ENCODE measurements at places on chromosomes 2 and 18.

DNA sequence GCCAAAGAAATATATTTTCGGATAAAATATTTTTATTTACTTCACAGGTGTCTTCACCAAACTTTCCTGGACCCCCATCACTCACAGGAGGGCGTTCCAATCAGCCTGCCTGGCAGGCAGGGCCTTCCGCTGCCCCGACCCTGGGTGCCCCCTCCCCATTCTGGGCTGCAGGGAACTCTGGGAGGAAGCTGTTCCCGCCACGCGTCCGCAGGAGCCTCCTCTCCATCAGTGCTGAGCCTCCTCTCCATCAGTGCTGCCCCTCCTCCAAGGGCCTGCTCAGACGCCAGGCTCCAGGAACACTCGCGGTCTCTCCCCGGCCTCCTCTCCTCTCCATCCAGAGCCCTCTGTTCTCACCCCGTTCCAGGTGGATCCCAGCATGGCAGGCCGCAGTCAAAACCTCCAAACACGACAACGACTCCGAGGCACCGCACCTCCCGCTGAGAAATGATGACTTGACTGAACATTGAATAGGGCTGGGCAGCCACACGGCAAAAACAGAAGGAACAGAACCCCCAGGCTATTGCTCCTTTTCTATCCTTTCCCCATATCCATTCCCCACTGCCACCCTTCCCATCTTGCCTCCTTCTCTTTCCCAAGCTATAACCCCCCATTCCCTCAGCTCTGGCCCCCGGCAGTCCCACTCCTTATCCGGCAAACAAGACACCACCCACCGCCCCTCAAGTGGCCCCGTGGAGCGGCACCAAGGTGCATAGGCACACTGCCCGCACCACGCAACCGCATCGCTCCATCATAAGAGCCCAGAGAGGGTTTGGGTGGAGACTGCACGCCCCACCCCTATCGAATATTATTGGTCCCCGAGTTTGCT, 268.6 kb upstream of the RAB6C start:
- DNase-seq: no peak

- no peak for DNase-seq
Observed at GRCh38 chr18:46385124-46385523, 271.9 kb downstream of the LOXHD1 start.

- no peak for DNase-seq
Observed at GRCh38 chr18:12293831-12294230, 14.2 kb upstream of the TUBB6 start.

DNA sequence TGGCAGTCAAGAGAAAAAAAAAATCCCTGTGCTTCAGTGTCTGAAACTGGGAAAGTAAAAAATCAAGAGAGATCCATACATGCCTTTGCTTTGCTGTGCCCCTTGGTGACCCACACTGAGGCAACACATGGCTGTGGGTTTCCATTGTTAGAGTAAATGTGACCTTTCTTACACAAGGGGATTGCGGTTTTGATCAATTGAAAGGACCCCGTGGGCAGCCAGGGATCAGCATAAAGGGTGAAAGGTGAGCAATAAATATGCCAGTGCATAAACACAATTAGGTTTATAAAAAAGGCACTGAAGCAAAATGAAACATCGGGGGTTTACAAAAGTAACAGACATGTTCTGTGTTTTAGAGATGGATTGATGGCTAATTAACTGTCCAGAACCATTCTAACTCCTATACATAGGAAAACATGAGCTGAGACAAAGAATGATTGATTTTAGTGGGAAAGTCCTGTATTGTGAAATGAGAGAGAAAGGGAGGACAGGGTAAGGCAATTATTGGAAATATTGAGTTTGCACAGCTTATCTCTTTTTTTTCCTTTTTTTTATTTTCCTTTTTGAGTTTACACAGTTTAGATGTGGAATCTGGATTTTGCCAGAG, 40.7 kb upstream of the BBS5 start:
- DNase-seq: no peak

- DNase-seq: no peak
Observed at GRCh38 chr18:57366528-57367081, 14.2 kb downstream of the ST8SIA3 start.

GRCh38 chr2:106356291-106356690, 111.9 kb downstream of the RGPD3 start:
- no peak for DNase-seq

- DNase-seq: no peak
Observed at GRCh38 chr2:143823876-143824275, 694.7 kb downstream of the ARHGAP15 start.

Measured in central memory CD4-positive, alpha-beta T cell (primary cell).